ENCODE measurements at places on chromosomes 7 and 10.

GRCh38 chr7:155374276-155375252 is 76.9 kb downstream of the INSIG1 start:
- no peak for DNase-seq

DNA sequence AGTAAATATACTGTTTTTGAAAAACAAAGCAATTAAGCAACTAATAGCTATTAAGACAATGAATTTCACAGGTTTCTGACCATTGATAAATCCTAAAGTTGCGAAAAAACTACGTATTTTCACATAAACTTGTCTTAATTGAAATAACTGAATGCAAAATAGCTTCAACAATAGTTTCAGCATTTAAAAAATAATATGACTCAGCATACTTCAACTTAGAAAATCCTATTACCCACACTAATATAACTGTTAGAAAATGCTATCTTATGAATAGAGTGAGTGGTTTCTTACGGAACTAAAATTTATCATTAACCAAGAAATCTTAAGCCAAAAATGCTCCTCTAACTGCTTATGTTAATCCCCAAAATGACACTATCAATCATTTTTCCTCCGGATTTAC is 183.9 kb downstream of the AVL9 start:
- no peak for DNase-seq

- peak; percentile 90 for DNase-seq
Observed at GRCh38 chr7:7099584-7100014, 82.7 kb upstream of the C1GALT1 start.

DNA sequence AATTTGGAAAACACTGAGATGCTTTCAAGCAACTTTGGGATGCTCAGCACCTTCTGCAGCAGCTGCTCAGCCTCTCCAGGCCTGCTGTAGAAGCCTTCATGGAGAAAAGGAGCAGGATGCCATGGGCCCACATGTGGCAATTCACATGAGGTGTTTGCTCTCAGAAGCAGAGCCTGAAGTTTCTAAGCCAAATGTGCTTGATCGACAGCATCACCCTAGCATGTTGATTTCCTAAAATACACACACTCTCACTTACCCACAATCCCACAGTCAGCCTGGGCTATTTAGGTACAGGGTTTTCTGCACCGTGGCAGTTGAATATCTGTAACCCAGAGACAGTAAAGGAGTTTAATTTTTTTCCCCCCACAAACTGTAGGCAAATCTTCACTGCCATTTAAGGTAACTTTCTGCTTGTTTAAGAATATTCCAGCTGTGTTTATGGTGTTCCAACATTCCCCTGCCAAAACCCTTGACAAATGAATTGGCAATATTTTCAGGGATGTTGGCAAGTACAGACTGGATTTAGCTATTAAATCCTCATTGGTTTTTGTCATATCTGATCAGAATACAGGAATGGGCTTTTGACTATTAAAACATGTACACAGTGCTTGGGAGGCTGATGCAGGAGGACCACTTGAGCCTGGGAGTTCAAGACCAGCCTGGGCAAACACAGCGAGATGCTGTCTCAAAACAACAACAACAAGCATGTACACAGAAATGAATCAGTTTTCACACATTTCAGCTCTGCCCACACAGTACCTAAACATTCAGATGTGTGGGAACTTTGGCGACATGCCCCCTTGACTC is 244.2 kb downstream of the CELF2 start:
- DNase-seq = no peak

GRCh38 chr7:47763063-47763974 is 181.4 kb upstream of the TNS3 start:
- peak; percentile 96 for DNase-seq

DNA sequence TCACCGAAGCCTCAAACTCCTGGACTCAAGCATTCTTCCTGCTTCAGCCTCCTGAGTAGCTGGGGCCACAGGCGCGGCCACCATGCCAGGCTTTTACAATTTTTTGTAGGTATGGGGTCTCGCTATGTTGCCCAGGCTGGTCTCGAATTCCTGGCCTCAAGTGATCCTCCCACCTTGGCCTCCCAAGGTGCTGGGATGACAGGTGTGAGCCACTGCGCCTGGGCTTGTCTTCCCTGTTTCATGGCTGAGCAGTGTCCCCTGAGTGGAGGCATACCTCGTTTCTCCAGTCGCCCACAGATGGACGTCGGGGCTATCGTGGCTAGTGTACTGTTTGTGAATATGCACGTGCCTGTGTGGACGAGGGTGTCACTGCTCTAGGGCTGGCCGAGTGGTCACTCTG is 11.3 kb downstream of the INPP5A start:
- DNase-seq = no peak

DNA sequence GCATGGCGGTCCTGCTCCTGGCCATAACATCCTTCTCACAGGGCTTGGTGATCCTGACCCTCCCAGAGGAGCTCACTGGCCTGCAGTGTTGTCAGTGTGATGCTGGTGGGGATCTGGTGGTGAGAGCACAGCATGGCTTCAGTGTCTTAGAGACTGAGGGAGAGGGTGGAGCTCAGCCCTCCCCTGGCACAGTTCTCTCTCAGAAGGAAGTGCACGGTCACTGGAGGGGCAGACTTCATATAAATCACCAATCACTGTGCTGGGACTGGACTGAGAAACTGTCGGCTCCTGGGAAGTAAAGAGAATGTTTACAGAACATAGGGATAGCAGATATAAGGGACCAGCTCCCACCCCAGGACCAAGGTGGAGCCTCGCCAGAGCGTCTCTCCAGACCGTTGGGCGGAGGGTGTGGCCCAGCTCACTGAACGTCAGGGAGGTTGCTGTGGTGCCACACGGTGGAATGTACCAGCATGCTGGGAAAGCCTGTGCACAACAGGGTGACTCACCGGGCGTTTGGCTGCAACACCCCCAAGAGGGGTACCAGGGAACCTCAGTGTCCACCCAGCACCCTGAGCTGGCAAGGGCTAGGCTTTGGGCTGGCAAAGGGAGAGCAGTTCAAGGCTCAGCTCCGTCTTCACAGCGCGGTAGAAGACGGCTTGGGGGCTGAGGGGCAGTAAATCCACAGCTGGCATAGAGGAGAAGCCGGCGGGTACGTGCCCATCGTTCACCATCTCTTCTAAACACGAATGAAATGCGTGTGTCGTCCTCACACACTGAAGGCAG is 8.8 kb upstream of the GET4 start:
- peak; percentile 69 for DNase-seq

GRCh38 chr10:116207690-116208089 is 65.3 kb downstream of the GFRA1 start:
- DNase-seq = no peak

- DNase-seq = no peak
Observed at GRCh38 chr10:3631291-3631690, 153.7 kb downstream of the KLF6 start.

- peak; percentile 56 for DNase-seq
Observed at GRCh38 chr10:74988054-74988775, 123.2 kb upstream of the SAMD8 start.

GRCh38 chr7:13717031-13717430 is 272.4 kb downstream of the ETV1 start:
- peak; percentile 13 for DNase-seq

GRCh38 chr7:3089493-3089892 is 45.8 kb upstream of the CARD11 start:
- DNase-seq = peak; percentile 4

DNA sequence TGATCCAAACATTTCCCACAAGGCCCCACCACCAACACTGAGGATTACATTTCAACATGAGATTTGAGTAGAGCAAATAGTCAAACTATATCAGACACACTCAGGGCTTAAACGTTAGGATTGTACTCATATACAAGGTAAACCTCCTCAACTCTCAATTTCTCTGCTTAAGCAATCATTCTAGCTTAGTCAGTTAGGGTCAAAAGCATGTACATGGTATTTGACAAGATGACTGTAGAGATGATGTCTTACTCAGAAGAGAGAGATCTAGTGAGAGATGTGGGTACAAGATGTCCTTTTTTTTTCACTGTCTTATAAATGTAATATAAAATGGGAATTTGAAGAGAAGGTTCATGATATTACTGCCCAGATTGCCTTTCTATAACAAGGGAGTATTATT is 270.1 kb downstream of the PRKG1 start:
- DNase-seq = peak; percentile 25

- no peak for DNase-seq
Observed at GRCh38 chr7:110388457-110388856, 702.5 kb upstream of the LRRN3 start.

DNA sequence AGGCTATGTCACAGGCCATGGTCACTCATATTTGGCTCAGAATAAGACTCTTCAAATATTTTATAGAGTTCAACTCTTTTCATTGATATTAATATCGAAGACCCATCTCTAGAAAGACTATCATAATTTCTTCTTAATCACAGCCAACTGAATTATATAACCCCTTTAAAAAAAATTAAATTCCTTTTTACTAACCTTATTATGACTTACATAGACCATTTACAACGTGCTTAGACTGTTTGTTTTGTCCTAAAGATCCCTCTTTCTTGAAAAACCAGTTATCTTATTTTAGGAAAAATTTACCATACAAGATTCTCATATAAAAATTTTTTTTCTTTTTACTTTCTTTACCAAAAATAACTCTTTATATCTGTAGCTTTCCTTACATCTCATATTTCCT is 10.2 kb upstream of the TMEM254 start:
- no peak for DNase-seq

GRCh38 chr10:101940916-101941315 is 97.3 kb upstream of the KCNIP2 start:
- DNase-seq = peak; percentile 50

- DNase-seq = no peak
Observed at GRCh38 chr10:93096901-93097300, 23.2 kb downstream of the CYP26A1 start.

DNA sequence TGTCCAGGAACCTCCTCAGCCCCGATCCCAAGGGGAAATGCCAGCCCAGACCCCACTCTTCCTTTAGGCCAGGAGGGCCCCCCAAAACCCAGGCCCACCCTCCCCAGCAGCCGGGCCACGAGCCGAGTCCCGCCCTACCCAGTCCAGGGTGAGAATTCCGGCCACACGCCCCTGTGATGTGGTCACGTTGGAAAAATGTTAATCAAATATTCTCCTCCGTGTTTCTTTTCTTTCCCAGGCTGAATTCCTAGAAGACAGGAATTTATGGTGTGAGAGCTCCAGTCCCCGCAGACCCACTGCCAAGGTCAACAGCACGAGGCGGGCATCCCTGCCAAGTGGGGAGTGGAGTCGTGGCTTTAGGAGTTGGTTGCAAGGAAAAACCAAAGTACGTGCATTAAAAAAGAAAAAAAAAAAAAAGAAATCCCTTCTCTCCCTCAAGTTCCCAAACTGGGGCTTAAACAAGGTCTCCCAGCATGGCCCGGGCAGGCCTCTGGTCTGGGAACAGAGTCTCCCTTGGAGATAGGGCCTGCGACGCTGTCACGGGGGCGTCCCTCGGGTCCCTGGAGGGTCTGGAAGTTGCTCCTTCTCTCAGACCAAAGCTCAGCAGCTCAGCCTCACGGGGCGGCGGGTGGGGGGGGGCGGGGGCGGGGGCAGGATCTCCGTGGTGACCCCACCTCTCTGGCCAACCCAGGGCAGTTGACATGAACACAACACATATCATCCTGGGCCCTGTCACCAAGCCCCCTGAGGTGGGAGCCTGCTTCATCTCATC is 28.1 kb upstream of the ELN start:
- DNase-seq = peak; percentile 66

- peak; percentile 10 for DNase-seq
Observed at GRCh38 chr7:31027161-31027965, 24.7 kb upstream of the ADCYAP1R1 start.

- peak; percentile 29 for DNase-seq
Observed at GRCh38 chr10:78491812-78492211, 458.1 kb downstream of the RPS24 start.

DNA sequence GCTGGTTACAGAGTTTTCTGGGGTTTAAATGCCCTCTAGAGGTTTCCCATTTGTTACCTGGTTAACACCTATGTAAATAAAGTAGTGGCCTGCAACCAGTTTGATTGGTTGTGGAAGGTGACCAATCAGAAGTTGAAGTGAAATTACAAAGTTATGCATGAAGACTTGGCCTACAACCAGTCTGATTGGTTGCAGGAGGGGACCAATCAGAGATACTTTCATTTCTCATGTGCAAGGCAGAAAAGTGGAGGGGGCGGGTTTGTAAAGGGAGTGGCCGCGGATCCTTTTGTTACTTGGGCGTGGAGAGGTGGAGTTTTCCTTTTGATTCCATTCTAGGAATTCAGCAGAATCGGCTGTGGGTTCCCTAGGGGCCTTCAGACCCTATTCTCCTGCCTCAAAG is 80.8 kb downstream of the SEC23IP start:
- peak; percentile 2 for DNase-seq

All from fibroblast of mammary gland (primary cell).